Tibial nerve (tissue), 4 donors: ENCODE measurements at places on chromosomes 12 and 14. TPM values are rescaled to one million over a fixed set of nuclear protein-coding genes. Genes with fewer than 3 reads are reported as not detected.

- no peak overlapping the region for H3K27ac ChIP-seq
- no peak overlapping the region for H3K4me3 ChIP-seq
- no peaks in the 10 kb centered on the region for H3K4me1 ChIP-seq
- DNase-seq: no peak
- H3K36me3 ChIP-seq: peaks cover 16% of the 10 kb centered on the region
- H3K27me3 ChIP-seq: no peaks in the 10 kb centered on the region
These were observed 19.3 kb downstream of the ZC2HC1C start for GRCh38 chr14:75088566-75089373.

GRCh38 chr12:39372204-39372925, 70.6 kb downstream of the KIF21A start:
- no peaks in the 10 kb centered on the region for H3K36me3 ChIP-seq
- DNase-seq: no peak
- H3K4me3 ChIP-seq: no peak overlapping the region
- H3K27me3 ChIP-seq: no peaks in the 10 kb centered on the region
- H3K4me1 ChIP-seq: no peaks in the 10 kb centered on the region

DNA sequence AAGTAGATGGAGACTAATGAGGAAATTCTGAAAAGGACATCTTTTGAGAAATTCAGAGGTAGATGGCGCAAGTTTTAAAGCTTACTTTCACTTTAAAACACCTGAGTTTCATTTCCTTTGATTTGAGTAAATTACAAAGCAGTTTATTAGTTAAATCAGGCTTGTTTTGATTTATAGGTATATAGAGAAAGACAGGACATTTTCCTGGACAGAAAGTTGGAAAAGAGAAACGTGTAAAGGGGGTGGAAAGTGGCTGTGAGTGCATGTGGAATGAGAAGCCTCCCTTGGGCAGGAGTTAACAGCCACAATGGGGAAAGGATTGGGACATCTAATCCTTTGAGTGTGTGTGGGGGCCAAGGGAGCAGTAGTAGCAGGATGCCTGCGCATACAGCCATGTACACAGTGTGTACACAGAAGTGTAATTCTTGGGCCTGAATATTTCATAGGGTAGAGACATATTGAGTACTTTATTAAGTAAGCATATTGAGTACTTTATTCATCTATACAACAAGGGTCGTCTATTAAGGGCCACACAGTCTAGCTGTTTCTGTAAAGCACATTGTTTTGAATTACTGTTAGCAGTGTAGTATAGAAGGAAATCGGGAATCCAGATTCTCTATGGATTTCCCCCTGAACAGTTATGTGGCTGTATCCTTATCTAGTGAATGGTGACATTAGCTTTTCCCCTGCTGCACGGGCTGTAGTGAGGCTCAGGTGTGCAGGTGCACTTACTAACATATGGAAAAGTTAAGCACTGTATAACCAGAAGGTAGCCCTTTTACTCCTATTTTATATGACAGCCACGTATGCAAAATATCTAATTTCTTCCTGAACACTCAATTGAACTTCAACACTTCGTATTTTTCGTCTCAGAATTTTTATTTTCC, 19.1 kb downstream of the MARK3 start:
- H3K36me3 ChIP-seq: no peaks in the 10 kb centered on the region
- no peak overlapping the region for H3K4me3 ChIP-seq
- no peak overlapping the region for H3K27ac ChIP-seq
- H3K27me3 ChIP-seq: no peaks in the 10 kb centered on the region
- DNase-seq: no peak

The TMEM121 gene
- 21.6 TPM for total RNA-seq

The SIX1 gene
- 6.0 TPM for total RNA-seq
